NCI-H2029 (cell line): ENCODE measurements at places on chromosomes 6 and 20.

- no peak for DNase-seq
Observed at GRCh38 chr6:53440336-53440945, 91.7 kb upstream of the ELOVL5 start.

GRCh38 chr6:744666-745353, 51.9 kb upstream of the EXOC2 start:
- DNase-seq = no peak

- DNase-seq = no peak
Observed at GRCh38 chr6:25320459-25320858, 41.3 kb downstream of the CARMIL1 start.

DNA sequence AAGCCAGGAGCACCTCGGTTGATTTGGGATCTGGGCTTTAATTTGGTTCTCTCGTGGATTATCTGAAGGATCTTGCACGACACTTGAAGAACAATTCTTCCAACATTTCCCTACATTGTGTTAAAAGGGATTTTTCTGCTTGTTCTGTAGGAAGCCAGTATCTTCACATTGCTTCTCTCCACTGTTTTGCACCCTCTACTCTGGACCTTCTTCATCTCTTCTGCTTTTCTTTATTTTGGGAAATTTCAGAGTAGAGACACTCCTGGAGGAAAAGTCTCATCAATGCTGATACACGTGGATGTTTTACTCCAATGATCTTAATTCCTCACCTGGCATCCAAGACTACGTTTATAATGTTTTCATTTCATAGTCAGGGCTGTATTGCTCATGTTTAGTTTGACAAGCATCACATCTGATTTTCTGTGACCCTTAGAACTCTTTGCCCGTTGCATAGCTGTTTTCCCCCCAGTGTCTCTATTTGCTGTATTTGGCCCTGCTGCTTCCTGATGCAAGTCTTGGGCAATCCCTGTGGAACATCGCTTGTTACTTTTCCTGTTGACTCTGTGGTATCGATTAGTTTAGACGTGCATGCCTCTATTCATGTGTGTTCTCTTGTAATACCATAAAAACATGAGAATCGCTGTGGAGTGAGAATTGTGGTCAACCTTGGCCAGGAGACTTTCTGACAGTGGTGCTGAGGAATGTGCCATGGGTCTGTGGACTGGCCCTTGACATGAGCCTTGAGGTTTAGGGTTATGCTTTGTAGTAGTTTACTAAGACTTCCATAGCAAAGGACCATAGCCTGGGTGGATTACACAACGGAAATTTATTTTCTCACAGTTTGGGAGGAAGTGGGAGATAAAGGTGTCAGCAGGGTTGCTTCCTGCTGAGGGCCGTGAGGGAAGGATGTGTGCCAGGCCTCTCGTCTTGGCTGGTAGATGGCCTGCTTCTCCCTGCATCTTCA, 12.5 kb downstream of the PLCB1 start:
- DNase-seq = no peak

DNA sequence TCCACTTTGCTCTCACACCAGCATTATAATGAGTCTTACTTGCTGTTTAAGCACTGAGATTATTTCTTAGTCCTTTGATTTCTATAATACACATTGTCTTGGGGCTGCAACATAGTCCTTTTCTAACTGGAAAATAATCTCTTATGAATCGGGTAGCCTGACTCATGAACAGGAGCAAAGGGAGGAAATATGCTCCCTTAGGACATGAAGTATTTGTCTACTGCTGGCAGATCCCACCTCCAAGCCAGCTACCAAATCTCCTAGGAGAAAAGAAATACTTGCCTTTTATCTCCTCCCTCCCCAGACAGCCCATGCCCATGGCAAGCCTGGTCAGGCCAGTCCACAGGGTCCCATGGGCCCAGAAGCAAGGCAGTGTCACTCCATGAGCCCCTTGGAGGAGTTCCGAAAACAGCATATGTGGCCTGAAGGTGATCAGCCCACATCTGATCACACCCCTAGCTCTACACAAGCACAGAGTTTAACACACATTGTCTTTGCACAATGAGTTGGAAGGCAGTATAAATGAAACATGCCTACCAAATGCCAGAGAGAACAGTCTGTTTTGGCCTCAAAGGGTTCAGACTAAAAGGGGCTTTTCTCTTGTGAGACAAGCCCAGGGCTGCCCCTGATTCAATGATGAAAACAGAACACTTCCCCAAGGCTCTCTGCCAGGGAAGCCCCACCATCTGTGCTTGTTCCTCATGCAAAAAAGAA, 37.1 kb upstream of the SLC4A11 start:
- no peak for DNase-seq

- DNase-seq = peak; percentile 14
Observed at GRCh38 chr6:118771253-118771652, 119.9 kb upstream of the CEP85L start.

GRCh38 chr6:85252085-85252484, 197.8 kb upstream of the NT5E start:
- DNase-seq = no peak

- no peak for DNase-seq
Observed at GRCh38 chr6:168097221-168097620, 18.2 kb upstream of the FRMD1 start.

DNA sequence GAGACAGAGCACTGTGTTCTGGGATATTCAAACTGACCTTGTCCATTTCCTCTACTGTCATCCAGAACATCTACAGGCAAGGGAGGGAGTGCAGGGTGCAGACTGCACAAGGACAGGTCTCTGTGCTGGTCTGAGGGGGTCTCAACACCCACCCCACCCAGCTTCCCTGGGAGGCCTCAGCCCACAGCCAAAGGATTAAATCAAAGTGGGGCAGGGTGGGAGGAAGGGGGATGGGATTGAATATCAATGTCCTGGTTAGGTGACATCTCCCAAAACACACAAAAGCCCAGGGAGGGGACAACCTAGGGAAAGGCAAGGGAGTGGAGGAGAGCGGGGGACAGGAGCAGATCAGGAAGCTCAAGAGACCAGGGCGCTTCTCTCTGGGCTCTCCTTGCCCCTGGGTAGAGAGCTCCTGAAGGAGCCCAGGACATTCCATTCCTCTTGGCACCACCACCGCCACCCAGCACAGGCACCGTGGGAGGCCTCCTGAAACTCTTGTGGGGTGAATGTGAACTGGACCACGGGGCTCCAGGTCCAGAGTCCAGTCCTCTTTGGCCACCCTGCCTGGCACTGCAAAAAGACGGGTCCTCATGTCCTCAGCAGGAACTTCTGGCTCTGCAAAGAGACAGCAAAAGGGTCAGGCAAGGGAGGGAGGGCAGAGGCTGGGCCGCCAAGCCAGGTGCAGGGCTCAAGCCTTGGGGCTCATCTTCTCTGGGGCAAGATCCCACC, 73.9 kb downstream of the JPH2 start:
- DNase-seq = no peak

- DNase-seq = no peak
Observed at GRCh38 chr6:152948150-152948768, 34.6 kb downstream of the FBXO5 start.

GRCh38 chr6:135423649-135424128, 73.9 kb downstream of the AHI1 start:
- no peak for DNase-seq

- no peak for DNase-seq
Observed at GRCh38 chr6:38720295-38720694, 5.2 kb downstream of the DNAH8 start.
